Stimulated activated CD4-positive, alpha-beta T cell treated with anti-CD3 and anti-CD28 coated beads, Interleukin-15, amount 100 ng/mL, for 1 hour (primary cell): ENCODE measurements at places on chromosomes 12 and 14.

GRCh38 chr12:16622338-16622737 is 16.4 kb upstream of the LMO3 start:
- DNase-seq: no peak

DNA sequence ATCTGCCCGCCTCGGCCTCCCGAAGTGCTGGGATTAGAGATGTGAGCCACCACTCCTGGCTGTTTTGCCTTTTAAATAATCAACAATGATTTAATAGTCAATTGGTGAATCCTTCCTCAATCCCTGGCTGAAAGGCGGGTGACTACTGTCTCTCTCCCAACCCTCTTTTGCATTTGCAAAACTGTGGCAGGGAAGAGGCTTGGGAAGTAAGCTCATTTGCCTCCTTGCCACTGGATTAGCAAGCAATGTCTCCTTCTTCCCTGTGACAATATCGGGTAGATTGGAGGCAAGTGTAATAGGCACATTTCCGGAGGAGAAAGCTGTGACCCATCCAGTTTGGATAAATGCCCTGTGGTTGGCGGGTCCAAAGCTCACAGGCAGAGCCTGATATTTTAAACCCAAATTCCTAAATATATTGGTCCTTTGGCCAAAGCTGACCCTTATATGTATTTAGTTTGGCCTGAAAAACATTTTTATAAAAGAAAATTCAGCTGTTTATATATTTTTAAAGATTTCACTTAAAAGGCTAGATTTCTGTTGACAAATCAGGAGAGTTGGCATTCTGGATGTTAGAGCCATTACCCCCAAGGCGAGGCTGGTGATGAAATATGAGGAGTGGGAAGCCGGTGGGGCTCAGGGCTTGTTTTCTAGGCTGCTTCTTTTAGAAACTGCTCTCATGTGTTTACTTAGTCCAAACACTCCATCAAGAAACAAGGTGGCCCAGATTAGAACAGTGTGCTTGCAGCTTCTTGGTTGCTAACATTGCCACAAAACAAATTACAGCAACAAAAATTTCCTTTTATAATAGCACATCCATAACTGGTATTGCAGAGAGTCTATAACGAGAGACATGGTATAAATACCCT is 646.9 kb upstream of the TMEM132C start:
- no peak for DNase-seq

DNA sequence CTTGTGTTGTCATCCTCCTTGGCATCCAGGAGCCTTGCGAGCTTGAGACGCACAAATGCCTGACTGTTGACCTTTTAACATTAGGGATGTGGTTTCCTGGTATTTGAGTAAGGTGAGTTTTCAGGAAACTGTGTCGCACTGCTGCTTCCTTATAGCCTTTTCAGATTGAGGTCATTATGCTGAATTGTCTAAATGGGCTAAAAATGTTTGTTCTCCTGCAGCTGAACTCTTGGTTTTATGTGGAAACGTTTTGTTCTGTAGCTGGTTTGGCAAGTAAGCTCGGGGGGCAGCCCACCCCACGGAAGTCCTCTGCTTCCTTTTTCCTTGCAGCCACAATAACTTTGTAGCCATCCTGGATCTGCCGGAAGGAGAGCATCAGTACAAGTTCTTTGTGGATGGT is 5.7 kb downstream of the PRKAB1 start:
- DNase-seq: no peak

GRCh38 chr12:46717868-46718267 is 107.9 kb downstream of the SLC38A4 start:
- DNase-seq: no peak

DNA sequence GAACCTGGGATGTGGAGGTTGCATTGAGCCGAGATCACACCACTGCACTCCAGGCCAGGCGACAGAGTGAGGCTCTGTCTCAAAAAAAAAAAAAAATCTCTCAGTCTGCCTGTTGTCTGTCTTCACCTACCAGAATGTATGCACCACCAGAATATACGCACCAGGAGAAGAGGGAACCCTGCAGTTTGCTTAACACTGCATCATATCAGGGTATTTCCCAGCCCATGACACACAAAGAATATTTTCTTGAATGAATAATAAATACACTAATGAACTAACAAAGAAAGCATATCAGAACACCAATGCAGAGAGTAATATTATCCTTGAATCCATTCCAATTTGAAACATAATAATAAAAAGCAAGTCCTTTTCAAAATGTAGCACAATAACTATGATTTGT is 44.2 kb upstream of the FOXN3 start:
- DNase-seq: no peak

- no peak for DNase-seq
Observed at GRCh38 chr12:49212572-49212971, 23.7 kb upstream of the TUBA1A start.

DNA sequence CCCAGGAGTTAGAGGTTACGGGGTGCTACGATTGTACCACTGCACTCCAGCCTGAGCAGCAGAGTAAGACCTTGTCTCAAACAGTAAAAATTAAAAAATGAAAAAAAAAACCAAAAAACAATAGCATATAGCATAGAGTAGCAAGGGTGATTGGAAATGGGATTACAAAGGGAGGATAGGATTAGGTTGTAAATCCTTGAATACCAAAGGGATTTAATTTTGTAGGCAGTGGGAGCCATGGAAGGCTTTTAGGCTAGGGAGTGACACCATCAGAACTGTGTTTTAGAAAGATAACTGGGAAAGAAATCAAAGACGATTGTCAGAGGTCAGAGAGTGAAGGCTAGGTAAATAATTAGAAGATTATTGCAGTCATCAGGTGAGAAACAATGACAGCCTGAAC is 2.8 kb upstream of the SGPP1 start:
- DNase-seq: no peak

DNA sequence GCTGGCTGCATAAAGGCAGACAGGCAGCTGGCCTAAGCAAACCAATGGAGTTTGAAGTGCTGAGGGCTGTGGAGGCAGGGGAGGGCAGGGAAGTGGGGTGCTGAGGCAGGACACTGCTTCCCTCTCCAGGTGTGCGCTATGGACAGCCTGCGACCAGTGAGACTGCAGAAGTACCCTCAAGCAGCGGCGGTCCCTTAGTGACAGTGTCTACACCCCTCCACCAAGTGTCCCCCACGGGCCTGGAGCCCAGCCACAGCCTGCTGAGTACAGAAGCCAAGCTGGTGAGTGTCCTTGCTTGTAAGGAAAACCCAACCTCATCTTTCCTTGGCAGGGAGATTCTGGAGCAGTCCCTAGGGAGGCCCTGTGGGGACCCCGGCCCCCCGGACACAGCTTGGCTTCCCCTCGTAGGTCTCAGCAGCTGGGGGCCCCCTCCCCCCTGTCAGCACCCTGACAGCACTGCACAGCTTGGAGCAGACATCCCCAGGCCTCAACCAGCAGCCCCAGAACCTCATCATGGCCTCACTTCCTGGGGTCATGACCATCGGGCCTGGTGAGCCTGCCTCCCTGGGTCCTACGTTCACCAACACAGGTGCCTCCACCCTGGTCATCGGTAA is 17.9 kb downstream of the HNF1A start:
- DNase-seq: no peak

DNA sequence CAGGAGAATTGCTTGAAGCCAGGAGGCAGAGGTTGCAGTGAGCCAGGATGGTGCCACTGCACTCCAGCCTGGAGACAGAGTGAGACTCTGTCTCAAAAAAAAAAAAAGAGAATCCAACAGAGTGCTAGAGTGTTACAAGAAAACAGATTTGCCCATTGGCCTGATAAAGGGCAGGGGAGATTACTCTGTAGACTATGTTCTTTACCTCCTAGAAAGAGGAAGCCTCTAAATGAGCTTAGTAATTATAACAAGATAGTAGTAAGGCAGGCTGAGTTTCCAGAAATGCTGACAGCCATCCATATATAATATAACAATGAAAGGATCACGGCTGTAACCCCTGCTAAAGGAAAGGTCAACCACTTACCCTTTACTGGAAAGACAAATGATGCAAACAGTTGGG is 24.4 kb downstream of the AK7 start:
- DNase-seq: no peak

DNA sequence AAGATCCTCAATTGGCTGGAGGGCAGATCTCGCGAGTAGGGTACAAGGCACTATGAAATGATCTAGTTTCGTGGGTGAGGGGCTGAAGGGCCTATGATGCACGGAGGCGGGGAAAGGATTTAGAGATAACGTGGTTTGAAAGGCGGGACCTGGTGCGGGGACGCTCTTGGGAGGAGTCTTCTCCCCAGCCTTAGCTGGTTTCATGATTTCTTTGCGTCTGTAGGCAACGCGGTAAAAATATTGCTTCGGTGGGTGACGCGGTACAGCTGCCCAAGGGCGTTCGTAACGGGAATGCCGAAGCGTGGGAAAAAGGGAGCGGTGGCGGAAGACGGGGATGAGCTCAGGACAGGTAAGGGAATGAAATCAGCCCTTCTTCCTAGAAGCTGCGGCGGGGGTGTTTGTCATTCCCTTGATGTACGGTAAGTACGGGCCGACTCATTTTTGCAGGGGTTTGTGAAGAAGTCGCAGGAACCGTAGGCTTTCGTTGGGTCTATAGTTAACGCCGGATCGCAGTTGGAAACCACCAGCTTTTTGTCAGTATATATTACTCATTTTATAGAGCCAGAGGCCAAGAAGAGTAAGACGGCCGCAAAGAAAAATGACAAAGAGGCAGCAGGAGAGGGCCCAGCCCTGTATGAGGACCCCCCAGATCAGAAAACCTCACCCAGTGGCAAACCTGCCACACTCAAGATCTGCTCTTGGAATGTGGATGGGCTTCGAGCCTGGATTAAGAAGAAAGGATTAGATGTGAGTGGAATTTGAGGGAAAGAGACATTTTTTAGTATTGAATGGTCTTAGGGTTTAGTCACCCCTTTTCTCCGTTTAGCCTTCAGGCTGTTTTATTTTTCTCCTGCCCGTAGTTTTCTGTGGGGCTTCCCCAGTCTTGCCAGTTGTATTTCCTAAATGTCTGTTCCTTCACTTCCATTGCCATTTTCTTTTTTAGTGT is 602 bp downstream of the APEX1 start:
- DNase-seq: no peak

- DNase-seq: no peak
Observed at GRCh38 chr12:91690531-91690930, 455.1 kb downstream of the BTG1 start.

GRCh38 chr12:131671871-131672270 is 39.0 kb upstream of the SFSWAP start:
- DNase-seq: no peak

GRCh38 chr14:85380881-85381280 is 149.1 kb upstream of the FLRT2 start:
- no peak for DNase-seq

DNA sequence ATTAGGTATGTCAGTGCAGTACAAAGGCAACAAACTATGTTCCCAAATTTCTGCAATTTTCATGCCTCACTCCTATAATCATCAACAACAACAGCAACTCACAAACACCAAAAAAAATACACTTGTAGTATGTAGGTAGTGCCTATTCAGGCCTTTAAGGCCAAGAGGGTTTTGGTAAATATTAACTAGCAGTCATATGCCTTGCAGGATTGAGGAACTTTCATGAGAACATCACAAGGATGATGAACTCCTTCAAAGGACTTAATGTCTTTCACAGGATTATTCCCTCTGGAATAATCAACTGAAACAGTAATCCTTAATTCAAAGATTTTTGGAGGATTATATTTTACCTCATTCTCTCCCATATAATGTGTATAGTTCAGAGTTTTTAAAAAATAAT is 293.8 kb downstream of the NOVA1 start:
- DNase-seq: no peak

DNA sequence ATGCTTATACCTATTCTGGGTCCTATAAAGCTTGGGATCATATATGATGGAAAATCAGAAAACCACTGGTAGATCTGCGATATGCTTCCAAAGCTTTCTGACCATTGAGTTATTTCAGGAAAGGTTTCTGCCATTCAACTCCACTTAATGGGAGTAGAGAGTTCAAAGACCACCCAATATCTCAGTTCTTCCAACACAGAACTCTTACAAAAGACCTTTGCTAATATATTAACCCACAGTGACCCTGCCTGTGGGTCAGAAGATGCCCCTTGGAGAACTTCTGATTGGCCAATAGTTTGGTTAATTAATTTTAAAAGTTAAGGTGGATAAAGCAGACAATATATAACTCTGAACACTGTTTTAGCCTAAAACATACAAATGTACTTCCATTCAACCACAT is 213.0 kb downstream of the IPO8 start:
- no peak for DNase-seq

DNA sequence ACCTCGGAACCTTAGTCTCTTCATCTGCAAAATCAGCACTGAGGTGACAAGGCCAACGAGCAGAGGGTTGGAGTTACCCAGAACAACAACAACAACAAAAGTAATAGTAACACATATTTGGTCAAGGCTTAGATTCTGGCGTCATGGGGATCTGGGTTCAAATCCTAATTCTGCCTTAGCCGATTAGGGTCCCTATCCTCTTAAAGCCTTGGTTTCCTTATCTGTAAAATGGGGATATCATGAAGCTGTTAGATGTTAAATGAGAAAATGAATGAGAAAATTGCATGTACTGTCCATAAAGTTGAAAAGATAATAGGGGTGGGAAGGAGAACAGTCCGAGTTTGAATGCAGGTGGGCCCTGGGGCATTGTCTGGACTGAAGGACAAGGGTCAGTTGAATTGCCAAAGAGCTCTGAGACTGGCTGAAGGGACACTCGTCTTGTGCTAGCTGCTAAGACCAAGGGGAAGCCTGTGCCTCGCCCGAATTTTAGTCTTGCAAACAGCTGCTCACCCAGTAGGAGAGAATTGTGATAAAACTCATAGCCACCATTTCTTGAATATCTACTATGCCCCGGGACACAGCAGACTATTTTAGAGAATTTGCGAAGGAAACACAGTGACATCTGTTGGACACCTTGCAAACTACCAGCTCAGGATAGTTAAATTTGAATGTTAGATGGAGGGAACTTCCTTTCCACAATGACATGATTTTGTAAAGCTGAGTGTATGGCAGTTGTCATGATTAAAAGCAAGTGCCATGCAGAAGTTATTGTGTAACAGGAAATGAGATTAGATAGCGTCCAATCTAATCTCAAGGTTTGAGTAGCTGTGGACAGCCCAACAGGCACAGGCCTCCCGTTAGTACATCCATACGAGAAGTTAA is 6.8 kb upstream of the HNF1A start:
- DNase-seq: no peak

DNA sequence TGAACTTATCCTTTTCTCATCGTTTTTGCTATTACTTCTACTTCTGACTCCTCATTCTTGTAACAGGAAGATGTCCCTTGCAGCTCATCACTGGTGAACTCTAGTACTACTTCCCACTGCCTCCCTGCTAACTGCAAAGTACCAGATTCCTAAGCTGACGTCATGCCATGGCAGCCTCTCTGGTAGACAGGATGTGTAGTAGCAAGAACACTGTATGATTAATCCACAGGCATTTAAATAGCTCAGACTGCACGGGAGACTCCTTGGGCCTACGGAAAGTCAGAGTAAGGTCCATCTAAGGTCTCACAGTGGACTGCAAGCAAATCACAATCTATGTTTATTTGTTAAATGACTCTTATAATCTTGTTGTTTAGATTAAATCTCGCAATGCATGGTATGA is 43.5 kb downstream of the DNAI7 start:
- no peak for DNase-seq

DNA sequence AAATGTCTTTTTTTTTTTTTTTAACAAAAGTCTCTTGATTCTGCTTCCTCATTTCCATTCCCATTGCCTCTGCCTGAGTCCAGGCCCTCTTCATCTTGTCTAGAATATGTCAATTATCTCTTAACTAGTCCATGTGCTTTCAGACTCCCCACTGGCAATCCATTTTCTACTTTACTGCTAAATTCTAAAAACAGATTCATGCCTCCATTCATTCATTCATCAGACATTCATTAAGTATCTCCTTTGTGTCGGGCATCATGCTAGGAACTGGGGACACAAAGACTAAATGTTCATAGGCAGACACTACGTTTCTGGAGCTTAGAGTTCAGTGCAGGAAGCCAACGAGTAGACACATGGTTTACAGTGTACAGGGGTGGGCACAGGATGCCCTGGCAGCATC is 9.6 kb upstream of the NEDD1 start:
- DNase-seq: no peak
